ENCODE measurements at places on chromosomes 5 and 9.
A peak's percentile ranks its signal among the peaks of the same experiment; 100 is the strongest.

GRCh38 chr5:180169248-180170105 lies 39.5 kb downstream of the RASGEF1C start:
- DNase-seq, result no peak

DNA sequence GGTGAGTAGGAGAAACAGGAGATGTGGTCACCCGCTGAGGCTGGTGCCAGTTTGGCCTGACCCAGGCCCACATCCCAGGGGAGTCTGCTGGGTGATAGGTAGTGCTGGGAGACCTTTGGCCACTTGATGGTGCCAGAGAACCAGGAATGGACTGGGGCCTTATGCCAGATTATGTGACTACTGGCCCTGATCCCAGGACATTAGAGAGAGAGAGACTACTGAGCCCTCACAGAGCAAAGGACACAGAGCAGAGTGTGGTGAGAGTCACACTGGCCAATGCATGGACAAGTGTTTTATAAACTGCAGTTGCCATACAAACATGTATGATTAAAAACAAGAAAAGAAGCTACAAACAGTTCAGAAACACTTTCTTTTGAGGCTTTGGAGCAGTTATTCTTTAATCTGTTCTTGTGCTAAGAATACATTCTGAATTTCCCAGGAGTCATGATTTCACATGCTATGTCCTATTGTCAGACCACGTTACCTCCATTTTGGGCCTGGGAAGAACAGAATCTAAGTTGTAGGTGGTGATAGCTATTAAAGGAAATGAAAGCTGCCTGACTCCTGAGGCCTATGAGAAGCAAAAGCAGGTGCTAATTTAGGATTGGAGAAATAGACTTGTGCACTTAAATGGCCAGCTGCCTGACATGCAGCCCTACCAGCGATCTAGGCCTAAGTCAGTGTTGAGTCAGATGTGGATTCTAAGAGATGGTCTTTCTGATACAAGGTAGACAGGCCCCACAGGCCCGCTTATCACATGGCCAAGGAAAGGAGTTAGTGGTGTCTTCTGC lies 32.6 kb upstream of the TMOD1 start:
- peak; percentile 86 for DNase-seq

DNA sequence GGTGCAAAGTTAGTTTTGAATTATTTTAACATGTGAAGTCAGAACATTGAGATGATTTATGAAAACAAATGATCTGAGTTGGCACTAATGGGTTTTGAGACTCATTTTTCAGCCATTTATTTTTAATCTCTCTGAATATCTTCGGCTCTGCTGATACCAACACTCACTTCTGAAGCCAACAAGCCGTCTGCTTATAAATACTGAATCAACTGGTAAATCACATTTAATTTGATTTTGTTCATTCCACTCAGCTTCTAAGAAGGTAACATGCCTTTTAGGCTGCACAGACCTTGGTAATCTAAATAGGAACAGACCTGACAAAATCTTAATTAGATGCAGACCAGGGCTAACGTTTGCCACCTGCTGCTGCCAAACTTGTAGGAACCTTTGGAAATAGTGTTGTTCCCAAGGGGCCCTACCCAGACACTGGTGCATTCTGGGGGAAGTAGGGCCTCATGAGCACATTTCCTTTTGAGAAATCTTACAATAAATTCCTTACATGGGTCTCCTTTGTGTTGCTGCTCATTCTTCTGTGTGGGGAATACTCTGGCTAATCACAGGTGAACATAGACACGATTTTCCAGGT lies 182.2 kb downstream of the KCTD16 start:
- DNase-seq, result no peak

DNA sequence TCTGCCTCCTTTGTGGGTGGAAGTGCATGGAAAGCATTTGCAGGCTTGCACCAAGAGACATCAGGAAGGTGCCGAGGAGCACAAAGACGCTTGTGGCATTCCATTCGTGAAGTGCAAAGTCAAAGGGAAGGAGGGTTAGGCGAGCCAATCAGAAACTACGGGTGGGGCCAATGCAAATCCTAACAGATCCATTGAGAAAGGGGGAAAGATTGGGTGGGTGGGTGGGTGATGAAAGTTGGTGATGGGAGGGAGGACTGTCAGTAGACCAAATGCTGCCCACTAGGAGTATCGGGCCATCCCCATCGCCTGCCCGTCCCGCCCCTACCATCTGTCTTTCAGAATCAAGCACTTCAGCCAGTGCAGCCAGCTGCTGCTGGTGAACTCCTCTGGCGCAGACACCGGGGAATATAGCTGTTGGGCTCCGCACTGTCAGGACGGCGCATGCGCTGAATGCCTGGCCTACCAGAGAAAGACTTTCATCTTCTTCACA lies 17.1 kb upstream of the ANXA6 start:
- no peak for DNase-seq

DNA sequence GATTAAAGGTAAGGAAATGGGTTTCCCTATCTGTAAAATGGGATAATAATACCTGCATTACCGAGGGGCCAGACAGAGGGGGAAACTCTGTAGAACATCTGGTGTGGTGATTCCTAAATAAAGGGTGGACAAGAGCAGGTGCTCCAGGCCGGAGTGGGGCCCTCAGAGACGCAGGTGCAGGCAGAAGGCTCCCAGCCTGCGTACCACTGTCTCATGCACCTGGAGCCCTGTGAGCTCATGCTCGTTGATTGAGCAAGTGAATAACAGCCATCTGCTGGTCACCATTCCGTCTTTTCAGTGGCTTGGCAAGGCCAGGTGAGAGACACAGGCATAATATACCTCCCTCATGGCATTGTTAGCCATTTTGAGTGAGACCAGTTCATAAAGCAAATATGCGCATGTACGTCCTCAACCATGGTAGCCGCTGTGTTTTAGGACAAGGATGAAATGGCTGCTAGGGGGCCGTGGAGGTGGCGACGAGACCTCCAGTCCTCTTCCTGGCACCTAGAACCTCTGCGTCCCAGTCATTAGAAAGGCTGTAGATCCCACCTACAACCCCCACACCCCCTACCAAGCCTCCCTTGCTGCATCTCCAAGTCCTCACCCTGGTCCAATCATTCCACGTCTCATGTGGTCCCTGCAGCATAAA lies 198.0 kb upstream of the MVB12B start:
- DNase-seq, result no peak

DNA sequence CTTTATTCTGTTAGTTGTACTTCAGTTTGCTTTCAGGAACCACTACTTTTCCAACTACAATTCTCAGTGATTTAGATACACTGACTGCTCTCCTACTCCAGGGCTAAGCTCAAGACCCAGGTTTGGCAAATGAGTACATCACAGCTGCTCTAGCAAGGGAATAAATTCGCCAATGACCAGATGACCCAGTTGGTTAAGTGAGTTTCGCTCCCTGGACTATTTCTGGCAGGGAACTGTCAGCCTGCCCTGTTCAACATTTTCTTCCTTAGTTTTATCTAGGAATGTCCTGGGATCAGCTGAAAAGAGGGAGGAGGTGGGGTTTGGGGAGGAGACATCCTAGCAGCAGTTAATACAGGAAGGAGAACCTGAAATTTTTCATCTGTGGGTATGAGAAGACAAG lies 6.4 kb upstream of the STARD4 start:
- no peak for DNase-seq

- DNase-seq, result no peak
These were observed 7.6 kb downstream of the C9orf72 start for GRCh38 chr9:27565696-27566095.

DNA sequence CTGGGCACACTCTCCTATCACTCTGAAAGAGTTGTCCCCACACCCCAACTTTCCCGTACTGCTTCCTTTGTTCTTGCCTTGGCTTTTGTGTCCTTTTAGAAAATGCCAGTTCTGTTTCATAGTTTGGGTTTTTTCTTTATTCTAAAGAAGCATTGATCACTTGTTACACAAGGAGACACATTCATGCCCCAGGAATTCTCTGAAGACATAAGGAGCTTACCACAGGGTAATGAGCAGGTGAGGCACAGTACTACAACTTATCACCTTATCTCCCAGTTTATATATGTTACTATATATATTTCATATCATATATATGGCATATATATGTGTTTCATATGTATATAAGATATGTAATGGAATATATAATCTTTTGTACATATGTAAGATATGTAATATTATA lies 6.5 kb upstream of the SSBP2 start:
- no peak for DNase-seq

GRCh38 chr9:16010221-16010620 lies 457.4 kb downstream of the CCDC171 start:
- no peak for DNase-seq
